Stomach (tissue), 19 donors: ENCODE measurements at places on chromosomes 6 and 20. TPM values are rescaled to one million over a fixed set of nuclear protein-coding genes. Genes with fewer than 3 reads are reported as not detected.

The B3GALT4 gene
- 42.9 TPM for total RNA-seq

The RPS18 gene
- total RNA-seq = 1,718 TPM

DNA sequence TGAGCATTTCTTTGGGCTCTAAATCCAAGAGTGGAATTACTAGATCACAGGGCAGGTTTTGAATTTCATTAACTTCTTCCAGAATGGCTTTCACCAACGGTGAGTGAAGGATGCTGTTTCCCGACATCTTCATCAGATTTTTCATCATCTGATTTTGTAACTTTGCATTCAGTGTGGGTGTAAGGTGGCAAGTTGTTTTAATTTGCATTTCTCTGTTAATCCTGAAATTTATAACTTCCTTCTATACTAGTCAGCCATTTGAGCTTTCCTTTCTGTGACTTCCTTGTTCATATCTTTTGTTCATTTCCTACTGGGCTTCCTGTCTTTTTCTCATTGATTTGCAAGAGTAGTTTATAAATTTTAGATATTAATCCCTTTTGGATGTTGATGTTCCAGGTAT lies 18.7 kb upstream of the HCK start:
- peaks cover 12% of the 10 kb centered on the region for H3K4me1 ChIP-seq
- no peaks in the 10 kb centered on the region for H3K36me3 ChIP-seq
- H3K4me3 ChIP-seq = no peak overlapping the region
- no peak overlapping the region for H3K27ac ChIP-seq
- no peak for DNase-seq

GRCh38 chr20:39516964-39517363 lies 554.8 kb downstream of the DHX35 start:
- H3K4me1 ChIP-seq = no peaks in the 10 kb centered on the region
- H3K36me3 ChIP-seq = no peaks in the 10 kb centered on the region
- H3K27me3 ChIP-seq = no peaks in the 10 kb centered on the region
- no peak for DNase-seq

DNA sequence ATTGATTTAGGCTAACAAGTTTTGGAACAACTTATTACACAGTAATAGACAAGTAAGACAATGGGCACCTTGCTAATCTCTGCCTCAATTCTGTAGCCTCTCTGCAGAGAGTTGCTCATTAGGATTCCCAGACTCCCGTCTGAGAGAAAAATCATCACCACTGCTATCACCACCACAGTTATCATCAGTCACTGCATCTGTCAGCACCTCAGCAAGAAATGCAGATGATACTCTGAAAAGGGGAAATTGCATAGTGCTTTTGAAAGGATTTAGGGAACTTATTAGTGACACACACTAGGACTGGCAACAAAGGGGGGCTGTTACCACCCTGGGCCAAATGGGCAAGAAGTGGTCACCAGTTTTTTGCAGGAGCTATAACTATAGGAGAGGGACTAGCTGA lies 39.9 kb downstream of the FOXA2 start:
- no peaks in the 10 kb centered on the region for H3K27me3 ChIP-seq
- no peaks in the 10 kb centered on the region for H3K4me1 ChIP-seq
- no peak overlapping the region for H3K27ac ChIP-seq
- H3K36me3 ChIP-seq = no peaks in the 10 kb centered on the region
- DNase-seq = no peak
